Stimulated activated CD8-positive, alpha-beta memory T cell treated with anti-CD3 and anti-CD28 coated beads, Interleukin-12 subunit alpha, Interleukin-12 subunit beta, amount 100 ng/mL, for 4 hours (primary cell): ENCODE measurements at places on chromosomes 3 and 15.

- no peak for DNase-seq
Observed at GRCh38 chr3:171248426-171249111, 211.6 kb downstream of the TNIK start.

GRCh38 chr3:143016321-143016972, 15.1 kb downstream of the U2SURP start:
- no peak for DNase-seq

DNA sequence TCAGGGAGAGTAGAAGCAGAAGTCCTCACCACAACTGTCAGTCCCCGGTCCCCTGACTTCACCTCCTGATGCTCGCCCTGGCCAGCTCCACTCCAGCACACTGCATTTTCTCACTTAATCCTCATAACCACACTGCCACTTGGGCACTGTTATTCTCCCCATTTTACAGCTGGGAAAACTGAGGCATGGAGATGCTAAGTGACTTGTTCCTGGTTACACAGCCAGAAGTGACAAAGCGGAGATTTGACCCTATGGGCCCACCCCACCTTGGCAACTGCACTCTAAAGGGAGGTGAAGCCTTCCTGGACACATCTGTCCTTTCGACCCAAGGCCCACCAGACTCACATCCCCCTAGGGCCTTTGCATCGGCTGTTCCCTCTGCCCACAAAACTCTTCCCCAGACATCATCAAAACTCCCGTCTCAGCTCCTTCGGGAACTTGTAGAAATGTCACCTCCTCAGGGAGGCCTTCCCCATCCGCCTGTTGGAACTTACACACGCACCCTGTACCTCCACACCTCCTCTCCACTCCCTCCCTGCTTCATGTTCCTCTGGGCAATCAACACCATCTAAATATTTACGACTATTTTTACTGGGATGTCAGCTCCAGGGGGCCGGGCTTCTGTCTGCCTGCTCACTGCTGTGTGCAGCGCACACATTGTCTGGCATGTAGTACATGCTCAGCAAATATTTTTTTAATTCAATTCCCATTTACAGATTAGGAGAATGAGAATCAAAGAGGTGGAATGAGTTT, 3.1 kb downstream of the GRIP2 start:
- DNase-seq, result no peak

GRCh38 chr3:186220365-186220764, 111.5 kb upstream of the ETV5 start:
- no peak for DNase-seq

- no peak for DNase-seq
Observed at GRCh38 chr15:99016680-99017321, 9.2 kb upstream of the PGPEP1L start.

DNA sequence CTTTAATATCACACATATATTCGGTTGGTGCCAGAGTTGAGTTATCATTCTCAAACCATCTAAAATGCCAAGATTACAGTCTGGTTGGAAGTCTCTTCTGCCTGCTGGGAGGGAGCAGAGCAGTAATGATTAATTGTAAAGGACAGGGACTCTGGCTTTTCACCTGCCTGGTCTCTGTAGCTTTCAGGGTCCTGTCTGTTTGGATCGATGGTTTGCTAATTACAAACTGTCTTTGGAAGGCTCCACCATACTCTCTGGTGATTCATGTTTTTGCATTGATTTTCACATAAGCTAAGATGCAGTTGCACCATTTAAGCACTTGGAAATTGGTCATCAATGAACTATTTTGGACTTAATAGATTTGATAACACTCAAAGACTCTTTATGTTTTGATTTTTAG, 350.4 kb upstream of the SATB1 start:
- no peak for DNase-seq

DNA sequence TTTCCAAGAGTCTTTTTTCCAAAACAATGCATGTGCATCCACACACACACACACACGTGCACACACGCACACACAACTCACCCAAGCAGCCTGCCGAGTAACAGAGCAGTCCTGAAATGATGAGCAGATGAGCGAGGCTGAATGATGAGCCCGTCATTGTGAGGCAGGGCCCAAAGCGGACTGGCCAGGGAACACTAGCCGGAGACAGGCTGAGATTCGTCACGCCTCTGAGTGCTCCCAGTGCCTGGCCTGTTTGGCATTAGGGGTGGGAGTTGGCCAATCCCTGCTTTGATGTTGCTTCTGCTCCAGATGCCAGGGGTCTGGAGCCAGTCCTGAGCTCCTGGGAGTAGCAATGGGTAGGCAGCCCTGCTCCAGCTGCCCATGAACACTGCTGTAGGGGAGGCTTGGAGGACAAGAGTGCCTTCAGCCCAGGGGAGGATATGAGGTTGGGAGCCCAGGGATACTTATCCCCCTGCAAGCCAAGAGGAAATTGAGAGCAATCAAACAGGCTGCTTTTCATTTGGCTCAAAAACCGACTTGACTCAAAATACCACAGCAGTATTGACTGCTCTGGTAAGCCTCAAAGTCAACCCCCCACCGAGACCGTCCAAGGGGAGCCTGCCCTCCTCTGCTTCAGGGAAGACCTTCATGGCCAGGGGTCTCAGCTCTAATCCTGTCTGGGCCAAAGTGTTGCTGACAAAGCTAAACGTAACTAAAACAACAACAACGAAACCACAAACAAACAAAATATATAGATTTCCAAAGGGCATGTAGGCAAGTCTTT, 22.9 kb downstream of the COLQ start:
- DNase-seq, result no peak

DNA sequence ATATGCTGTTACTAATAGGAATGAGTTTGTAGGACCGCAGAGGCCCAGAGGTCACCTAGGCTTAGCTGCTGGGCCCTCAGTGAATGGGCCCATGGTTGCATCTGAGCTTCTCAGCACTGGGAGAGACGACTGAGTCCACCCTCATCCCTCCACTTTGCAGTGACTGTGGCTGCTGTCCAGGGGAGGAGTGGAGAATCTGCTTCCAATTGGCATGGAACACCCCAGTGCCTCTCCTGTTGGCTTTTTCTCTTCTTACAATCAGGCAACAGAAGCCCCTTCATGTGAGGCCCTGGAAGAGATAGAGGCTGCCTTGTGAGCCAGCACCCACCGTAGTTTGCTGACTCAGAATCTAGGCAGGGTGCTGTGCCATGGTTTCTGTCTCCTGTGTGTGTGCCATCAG, 55.6 kb downstream of the ARNT2 start:
- DNase-seq, result no peak

DNA sequence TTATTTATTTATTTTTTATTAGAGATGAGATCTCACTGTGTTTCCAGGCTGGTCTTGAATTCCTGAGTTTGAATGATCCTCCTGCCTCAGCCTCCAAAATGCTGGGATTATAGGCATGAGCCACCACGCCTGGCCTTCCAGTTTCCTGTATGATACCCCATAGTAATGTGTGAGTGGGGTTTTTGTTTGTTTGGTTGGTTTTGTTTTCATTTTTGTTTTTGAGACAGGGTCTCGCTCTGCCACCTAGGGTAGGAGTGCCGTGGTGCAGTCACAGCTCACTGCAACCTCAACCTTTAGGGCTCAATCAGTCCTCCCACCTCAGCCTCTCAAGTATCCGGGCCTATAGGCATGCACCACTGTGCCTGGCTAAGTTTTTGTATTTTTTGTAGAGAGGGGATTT, 30.9 kb downstream of the GOLM2 start:
- no peak for DNase-seq

DNA sequence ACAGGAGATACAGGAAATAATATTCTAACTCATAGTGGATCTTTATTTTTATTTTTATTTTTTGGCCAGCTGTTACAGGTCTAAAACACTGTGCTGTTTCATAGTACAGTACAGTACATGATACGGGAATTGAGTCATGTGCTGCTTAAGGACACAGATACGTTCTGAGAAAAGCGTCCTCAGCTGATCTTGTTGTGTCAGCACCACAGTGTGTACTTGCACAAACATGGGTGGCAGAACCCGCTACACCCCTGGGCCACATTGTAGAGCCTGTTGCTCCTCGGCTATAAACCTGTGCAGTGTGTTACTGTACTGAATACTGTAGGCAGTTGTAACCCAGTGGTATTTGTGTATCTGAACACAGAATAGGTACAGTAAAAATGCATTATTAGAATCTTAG, 183.4 kb downstream of the OR4M2 start:
- DNase-seq, result no peak

- no peak for DNase-seq
Observed at GRCh38 chr15:22227411-22228100, 147.2 kb downstream of the OR4M2 start.

GRCh38 chr3:128001576-128001975, 50.7 kb upstream of the SEC61A1 start:
- DNase-seq, result no peak

DNA sequence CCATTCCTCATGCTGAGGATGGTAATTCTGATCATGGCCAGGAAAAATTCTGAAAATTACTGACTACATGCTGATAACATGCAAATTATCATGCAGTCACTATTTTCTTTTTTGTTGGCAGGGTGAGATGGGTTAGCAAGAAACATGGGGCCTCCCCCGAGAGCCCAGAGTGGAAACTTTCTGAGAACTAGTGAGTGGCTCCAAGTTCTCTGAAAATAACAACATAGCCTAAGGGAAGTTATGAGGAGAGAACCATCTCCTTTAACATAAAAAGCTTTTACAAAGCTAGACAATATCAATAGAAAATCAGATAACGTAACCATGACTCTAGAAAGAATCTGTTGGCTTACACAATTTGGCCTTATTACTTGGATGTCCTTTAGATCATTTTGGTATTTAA, 254.2 kb downstream of the PLOD2 start:
- no peak for DNase-seq

DNA sequence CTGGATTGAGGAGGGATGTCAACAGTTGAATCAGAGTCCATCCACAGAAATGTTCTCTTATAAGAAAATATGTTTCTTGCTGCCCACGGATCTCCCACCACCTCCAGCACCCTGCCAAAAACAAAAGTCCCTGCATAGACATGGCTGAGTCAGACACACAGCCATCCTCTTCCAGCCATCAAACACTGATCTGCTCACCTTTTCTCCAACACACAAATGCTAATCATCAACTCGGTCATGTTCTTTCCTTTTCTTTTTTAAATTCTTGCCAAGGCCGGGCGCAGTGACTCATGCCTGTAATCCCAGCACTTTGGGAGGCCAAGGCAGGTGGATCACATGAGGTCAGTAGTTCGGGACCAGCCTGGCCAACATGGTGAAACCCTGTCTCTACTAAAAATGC, 110.7 kb upstream of the IL12A start:
- DNase-seq, result no peak

DNA sequence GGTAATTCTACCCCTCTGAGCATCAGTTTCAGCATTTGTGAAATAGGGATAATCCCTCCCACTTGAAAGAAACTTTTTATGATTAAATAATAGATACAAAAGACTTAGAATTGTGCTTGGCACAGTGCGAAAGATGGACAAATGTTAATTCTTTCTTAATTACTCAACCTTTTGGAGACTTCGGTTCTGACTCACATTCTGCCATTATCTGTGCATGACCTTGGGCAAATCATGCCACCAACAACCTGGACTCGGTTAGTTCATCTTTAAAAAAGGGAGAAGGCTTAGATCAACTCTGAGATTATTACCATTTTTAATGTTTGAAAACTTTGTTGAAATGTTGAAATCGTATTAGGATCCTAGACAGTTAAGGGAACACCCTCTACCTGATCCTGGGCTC, 40.6 kb upstream of the POLR2M start:
- no peak for DNase-seq

DNA sequence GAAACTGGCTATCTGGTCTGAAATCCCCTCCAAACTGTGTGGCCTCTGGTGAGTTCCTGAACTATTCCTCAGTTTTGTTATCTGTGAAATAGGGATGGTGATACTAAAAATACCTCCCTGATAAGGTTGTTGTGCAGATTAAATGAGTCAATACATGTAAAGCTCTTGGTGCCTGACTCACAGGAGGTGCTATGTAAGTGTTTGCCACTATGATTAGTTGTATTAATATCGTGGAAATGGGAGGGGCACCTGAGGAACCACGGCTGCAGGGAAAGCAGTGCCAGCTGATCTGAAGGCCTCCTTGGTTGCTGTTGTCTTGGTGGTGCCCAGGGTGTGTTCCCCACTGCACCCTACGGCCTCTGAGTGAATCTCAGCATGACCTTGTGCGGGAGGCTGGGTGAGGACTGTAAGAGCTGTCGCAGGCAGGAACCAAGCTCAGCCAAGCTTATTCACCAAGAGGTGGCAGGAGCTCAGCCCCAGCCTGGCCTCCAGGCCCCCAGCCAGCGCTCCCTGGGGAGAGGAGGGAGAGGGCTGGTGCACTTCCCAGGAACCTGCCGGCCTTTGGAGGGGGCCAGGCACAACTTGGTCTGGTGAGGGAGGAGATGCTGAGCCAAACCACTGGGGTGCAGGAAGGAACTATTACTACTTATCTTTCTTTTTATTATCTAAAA, 44.8 kb upstream of the CCDC174 start:
- DNase-seq, result no peak

- no peak for DNase-seq
Observed at GRCh38 chr3:64865839-64866570, 178.2 kb upstream of the ADAMTS9 start.

GRCh38 chr3:44330444-44330843, 8.1 kb upstream of the TCAIM start:
- no peak for DNase-seq

DNA sequence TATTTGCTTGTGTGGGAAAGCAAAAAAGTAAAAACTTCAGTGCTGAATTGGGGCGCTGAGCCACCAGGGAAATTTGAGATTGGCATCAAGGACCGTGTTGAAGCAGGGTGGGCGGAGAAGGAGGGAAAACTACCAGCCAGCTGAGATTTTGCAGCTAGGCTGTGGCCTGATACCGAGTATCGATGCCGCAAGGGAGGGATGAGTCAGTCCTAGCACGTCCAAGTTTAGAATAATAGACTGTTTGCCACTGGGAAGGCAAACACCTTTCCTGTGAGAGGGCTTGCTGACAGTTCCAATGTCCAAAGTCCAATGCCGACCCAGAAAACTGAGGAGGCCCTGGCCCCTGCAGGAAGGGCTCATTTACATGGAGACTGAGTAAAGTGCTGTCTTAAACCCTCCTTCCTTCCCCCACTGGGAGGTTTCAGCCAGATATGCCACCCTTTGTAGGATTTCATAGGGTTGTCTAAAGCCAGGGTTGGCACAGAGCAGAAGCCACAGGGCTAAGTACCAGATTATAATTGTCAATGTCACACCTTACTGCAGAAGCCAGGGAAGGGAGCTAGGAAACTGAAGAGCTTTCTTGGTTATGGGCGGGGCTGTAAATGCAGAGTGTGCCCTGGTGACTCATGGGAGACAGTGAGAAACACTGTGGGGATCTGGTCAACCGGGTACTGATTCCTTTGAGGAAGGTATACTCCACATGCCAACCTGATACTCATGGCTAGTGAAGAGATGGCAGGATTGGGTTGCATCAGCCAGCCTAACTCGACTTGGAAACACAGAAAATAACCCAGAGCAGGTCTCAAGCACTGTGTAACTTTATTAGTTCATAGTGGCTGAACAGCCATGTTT, 28.4 kb upstream of the PIK3CB start:
- no peak for DNase-seq

GRCh38 chr3:152915695-152916094, 80.8 kb downstream of the P2RY1 start:
- no peak for DNase-seq

GRCh38 chr3:98680723-98681122, 82.4 kb upstream of the ST3GAL6 start:
- DNase-seq, result no peak

- DNase-seq, result no peak
Observed at GRCh38 chr3:140363801-140364200, 314.1 kb upstream of the TRIM42 start.

- DNase-seq, result no peak
Observed at GRCh38 chr15:79811406-79812405, 85.1 kb downstream of the MTHFS start.

GRCh38 chr3:196621611-196622010, 17.9 kb upstream of the NRROS start:
- DNase-seq, result no peak
